ENCODE measurements at places on chromosomes 12 and 14.

GRCh38 chr12:14810167-14810952 is 3.6 kb downstream of the SMCO3 start:
- no peak for DNase-seq

DNA sequence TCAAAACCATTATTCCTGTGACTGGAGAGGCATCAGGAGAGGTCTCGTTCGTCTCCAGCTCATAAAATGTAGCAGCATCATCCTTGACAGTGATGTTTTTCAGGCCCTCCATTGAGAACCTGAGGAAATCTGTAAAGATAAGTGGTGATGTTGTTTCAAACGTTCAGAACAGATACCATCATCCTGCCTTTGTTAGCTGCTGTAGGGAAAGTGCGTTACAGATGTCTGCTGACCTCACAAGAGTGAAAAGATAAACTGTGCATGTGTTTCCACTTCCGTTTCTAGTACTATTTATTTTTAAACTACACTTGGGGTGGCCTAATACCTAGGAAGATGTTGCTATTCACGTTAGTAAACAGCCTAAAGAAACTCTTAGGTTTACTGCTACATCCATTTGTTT is 28.4 kb downstream of the BCL2L14 start:
- no peak for DNase-seq

DNA sequence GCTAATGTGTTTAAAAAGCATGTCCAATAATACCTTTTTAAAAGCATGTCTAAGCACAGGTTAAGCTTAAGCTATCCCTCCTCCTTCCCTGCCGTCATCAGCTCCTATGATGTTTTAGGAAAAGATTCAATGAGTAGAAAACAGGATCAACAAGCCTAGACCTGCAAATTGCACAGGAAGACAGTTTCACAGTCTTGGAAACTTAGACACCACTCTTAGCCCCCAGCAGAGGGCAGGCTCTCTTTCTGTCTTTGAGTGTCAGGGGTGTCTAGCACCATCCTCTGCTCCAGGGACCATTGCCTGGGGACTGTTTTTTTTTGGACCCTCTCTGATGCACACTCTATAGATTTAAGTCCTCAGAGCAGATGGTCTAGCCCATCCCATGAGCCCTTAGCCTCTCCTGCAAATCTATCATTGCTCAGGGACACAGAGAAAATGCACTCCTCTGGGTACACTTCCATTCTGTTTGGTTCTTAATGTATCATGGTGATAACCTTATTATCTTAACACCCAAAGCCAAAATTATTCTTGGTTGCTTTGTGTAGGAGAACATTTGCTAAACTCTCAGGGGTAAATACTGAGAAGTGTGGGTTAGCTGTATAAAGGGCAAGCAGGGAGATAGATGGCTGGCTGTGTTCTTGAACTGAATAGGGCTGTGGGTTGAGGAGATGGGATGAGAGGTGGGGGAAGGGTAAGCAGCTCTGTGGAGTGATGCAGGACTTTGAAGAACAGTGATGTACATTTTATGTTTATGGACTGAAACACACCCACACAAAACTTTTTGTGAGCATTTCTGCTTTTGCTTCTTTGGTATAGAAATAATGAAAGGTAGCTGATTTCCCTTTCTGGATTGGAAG is 259.9 kb upstream of the DDHD1 start:
- DNase-seq: no peak

- DNase-seq: no peak
Observed at GRCh38 chr12:54017027-54017788, 8.4 kb downstream of the HOXC8 start.

GRCh38 chr12:121448771-121449315 is 48.9 kb downstream of the RNF34 start:
- no peak for DNase-seq

GRCh38 chr14:45123271-45123670 is 11.0 kb downstream of the FKBP3 start:
- DNase-seq: no peak

DNA sequence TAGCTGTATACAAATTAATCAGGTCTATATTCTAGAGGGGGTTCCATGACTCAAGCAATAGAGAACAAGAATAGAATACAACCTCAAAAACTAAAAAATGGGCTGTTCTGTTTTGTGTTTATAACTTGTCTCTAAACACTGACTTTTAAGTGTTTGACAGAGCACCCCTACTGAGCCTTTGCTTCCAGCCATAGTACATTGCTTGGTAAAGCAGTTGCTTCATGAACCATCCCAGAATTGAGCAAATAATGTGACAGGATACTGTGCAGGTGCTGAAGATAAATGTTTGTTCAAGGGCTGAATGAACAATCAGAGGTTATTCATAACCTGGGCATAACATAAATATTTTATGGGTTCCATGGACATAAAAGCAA is 11.5 kb downstream of the SPTSSA start:
- DNase-seq: no peak

GRCh38 chr12:21655591-21655990 is 2.1 kb downstream of the LDHB start:
- no peak for DNase-seq

DNA sequence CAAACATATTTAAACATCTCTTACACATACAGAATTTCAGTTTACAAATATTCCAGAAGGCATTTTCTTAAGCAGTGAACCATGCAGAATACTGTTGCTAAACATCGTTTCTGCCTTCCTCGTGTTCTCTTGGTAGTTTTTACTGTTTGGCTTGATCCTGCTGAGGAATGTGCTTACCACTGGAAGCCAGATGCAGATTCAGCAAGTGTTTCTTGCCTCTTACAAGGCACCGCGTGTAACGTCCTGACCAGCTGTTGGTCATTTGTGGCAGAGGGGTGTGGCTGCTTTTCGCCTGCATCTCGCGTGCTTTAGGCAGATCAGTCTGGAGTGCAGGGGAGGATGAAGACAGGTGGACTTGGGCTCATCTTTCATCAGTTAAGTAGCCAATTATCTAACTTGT is 12.4 kb downstream of the EIF2B1 start:
- no peak for DNase-seq

- no peak for DNase-seq
Observed at GRCh38 chr14:95699412-95699811, 13.2 kb downstream of the TCL1B start.

DNA sequence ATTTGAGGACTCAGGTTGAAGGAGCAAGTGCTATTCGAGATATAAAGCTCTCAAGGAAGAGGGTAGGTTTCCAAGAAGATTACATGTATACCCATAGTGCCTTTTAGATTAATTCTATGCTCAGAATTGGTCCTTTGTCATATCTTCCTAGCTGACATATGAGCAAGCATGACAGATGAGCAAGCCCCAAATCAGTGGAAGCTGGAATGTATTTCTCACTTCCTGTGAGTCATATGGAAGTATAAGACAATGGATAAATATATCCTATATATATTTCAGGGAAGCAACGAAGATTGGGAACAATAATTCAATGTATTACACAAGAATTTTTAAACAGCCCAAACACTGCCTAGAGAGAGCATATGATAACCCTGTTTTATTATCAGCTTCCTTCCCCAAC is 674.1 kb upstream of the ATXN7L3B start:
- no peak for DNase-seq
